ENCODE measurements at places on chromosomes 5 and 9.

GRCh38 chr5:115977988-115978387 is 15.7 kb downstream of the LVRN start:
- peak; percentile 90 for DNase-seq

- peak; percentile 56 for DNase-seq
These were observed 69.4 kb downstream of the KLHL3 start for GRCh38 chr5:137666461-137666850.

DNA sequence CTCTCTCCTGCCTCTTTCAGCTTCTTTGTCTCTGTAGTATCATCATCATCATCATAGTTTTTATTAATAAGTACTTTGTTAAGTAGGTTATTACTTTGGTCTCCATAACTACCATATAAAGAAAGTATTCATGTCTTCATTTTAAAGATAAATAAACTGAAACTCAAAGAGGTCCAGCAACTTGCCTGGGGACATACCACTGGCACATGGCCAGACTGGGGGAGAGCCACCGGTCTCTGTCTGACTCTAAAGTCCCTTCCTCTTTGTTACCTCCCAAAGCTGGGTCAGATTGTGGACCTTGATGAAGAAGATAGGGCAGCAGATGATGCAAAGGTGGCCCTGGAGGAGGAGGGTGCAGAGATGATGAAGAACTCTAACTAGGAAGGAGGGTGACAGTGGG is 8.5 kb downstream of the CDX1 start:
- DNase-seq, result no peak

- DNase-seq, result peak; percentile 80
These were observed 169.5 kb upstream of the IER5L start for GRCh38 chr9:129347316-129348120.

DNA sequence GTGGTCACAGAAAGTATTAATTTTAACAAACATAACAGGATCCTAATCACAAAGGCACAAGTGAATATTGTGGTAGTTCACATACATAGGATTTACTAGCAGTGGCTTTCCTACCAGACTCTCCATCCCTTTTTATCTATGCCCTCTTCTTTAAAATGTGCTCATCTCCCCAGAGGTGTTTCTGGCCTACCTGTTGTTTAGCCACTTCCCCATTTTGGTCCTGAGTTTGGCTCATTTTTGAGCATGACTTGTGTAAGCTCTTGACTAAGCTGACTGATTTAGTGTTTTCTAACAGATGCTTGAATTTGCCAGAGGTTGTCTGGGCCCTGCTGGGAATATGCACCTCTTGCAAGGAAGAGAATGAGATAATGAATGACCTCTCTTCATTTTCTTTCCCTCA is 517.7 kb upstream of the CLINT1 start:
- no peak for DNase-seq

- DNase-seq, result no peak
These were observed 285.2 kb downstream of the SMARCA2 start for GRCh38 chr9:2300325-2300724.

DNA sequence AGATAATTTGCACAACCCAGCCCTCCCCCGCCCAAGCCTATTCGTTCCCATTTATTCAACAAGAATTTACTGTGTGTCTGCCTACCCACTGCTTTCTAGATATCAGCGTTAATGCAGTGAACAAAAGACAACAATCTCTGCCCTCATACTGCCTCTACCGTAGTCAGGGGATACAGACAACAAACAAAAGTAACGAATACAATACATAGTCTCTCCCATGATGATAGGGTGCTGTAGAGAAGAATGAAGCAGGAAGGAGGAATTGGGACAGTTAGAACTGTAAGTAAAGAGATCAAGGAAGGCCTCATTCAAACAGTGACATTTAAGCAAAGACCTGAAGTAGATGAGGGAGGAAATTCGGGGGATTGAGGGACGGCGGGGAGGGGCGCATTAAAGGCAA is 1.7 kb downstream of the GFM2 start:
- DNase-seq, result peak; percentile 29

DNA sequence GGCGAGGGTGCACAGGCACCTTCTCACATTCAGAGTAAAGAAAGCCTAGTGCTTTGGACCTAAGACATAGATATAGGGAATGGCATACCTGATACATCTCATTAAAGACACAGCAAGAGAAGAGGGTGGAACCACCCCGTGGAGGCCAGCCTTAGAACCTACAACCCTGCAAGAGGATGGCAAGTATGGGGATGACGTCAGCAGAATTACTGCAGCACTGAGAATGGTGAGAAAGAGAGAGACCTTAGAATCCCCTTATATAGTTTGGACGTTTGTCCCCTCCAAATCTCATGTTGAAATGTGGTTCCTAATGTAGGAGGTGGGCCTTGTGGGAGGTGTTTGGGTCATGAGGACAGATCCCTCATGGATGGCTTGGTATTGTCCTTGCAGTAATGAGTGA is 28.2 kb upstream of the ADCY2 start:
- DNase-seq, result no peak

DNA sequence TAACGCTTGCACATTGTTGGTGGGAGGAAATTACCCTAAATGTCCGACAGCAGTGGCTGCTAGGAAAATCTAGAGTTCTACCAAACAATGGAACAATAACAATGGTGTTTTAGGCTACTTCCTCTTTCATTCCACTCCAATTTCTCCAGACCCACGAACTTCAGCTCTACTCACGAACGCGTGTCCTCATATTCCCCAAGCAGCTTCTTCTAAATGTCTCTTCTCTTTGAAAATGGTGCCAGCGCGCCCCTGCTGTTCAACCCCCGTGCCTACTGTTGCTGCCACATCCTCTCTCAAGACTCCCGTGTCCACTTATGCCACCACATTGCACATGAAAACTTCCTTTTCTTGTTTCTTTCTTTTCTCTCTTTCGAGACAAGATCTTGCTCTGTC is 25.6 kb downstream of the OR2V2 start:
- DNase-seq, result no peak

- peak; percentile 1 for DNase-seq
These were observed at the start of gene PCDHB12 for GRCh38 chr5:141208478-141208877. PCDHB12 (plus strand) TSS chr5:141208719; CDS start chr5:141208908, 189 bp downstream.

DNA sequence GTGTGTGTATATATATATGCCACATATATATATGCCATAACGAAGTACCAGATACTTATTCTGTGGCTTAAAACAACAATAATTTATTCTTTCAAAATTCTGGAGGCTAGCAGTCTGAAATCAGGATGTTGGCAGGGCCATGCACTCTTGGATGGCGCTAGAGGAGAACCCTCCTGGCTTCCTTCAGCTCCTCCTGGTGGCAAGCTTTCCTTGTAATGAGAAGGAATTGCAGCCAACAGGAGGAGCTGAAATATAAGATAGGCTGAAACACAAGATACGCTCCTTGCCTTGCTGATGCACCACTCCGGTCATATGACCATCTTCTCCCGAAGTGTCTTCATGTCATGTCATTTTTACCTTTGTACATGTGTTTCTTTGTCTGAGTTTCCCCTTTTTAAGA is 368.1 kb upstream of the CTNND2 start:
- no peak for DNase-seq

- DNase-seq, result no peak
These were observed 13.5 kb downstream of the NDFIP1 start for GRCh38 chr5:142122121-142122520.

DNA sequence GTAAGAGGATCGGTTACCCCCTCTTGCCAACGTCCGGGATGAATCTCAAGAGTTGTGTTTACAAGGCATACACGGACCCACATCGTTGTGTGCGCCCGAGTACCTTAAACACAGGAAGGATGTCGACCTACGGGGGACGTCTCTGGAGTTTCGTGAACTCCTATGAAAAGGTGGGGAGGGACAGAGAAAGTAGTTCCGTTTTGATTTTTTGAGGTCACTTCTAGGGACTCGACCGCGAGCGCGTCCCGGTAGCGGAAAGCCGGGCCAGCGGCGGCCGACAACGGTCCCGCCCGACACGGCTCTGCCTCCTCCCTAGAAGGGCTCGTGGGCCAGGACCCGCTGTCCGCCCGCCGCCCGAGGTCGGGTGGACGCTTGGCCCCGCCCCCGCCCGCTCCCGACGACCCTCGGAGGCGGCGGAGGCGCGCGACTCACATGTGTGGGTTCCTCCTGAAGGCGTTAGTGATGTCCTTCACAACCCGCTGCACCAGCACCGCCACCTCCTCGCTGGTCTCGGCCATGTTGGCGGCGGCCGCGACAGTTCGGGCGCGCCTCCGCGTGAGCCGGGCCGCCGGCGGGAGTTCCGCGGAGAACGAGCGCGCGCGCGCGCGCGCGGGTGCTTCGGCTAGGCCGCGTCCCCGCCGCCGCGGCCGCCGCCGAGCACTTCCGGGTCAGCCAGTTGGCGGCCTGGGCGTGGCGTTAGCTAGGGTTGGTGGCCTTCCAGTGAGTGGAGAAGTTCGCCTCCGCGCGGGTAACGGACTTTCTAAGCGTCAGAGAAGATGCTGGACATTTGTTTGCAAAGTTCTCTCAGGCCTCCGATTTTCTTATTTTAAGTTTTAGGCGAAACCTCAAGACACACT is at the start of gene PTAR1:
Gene PTAR1, minus strand, starts transcription at position 591 of the 857 bp plus-strand sequence. Its CDS starts 73 bp downstream, at position 518.
- peak; percentile 92 for DNase-seq

DNA sequence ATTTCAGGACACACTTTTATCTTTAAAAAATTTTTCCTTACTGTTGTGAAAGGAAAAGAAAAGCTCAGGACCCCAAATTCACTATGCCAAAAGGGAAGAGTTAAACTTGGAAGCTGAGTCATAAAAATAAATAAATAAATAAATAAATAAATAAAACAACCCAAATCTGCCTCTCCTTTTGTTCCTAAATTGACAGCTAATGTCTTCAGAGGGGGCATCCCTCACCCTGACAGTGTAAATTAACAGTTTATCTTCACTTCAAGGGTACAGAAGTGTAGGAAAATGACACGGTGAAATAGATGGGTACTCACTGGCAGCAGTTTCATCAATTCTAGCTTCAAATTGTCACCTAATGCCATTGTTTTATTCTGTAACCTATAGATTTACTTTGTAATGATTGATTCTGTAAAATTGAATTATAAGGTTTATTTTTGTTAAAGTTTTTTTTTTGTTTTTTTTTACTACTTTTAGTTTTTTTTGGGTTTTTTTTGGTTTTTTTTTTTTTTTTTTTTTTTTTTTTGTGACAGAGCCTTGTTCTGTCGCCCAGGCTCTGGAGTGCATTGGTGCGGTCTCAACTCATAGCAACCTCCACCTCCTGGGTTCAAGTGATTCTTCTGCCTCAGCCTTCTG is 18.5 kb upstream of the ANXA1 start:
- DNase-seq, result no peak

- no peak for DNase-seq
These were observed 11.9 kb downstream of the TRIO start for GRCh38 chr5:14155075-14155474.

DNA sequence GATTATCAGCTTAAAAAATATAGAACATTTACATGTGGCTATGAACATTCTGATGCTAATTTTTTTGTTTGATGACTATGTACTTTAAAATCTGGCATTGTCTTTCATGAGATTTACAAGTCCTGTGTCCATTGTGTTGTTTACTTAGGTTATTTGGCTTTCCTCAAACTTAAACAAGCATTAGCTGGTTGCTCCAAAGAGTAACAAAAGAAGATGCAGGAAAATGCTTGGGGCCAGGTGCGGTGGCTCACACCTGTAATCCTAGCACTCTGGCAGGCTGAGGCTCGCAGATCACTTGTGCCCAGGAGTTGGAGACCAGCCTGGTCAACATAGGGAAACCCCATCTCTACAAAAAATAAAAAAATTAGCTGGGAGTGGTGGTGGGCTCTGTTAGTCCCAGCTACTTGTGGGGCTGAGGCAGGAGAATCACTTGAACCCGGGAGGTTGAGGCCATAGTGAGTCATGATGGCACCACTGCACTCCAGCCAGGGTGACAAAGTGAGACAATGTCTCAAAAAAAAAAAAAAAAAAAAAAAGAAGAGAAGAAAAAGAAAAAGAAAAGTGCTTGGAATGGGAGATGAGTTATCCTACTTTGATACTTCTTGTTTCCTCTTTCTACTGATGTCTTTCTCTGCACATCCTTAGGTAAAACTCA is 39.7 kb downstream of the PAM start:
- DNase-seq, result no peak

GRCh38 chr9:114072184-114073140 is 5.6 kb downstream of the AMBP start:
- peak; percentile 26 for DNase-seq

GRCh38 chr9:129497005-129497812 is 123.7 kb downstream of the C9orf50 start:
- no peak for DNase-seq

GRCh38 chr5:126938466-126938865 is 91.9 kb downstream of the MARCHF3 start:
- DNase-seq, result peak; percentile 88

DNA sequence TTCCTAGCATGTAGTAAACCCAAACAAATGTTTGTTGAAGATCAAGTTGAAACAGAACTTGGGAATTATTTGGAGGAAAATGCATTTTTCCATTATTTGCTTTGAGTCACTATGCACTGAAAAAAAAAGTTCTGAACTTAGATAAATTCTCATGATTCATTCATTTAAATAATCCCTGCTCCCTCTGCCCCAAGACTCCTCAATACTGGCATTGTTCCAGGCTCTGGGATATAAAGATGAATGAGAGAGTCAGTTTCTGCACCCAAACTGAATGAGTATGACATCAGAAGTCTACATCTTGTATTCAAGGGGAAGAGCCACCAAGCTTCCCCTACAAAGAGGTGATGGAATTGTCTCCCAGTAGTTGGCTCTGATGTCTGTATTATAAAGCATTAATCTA is 123.9 kb downstream of the SEC61B start:
- peak; percentile 28 for DNase-seq

GRCh38 chr9:70411930-70412831 is 2.3 kb downstream of the KLF9 start:
- DNase-seq, result peak; percentile 95

GRCh38 chr5:40401284-40402006 is 278.3 kb upstream of the PTGER4 start:
- DNase-seq, result peak; percentile 75

GRCh38 chr9:78858266-78858665 is 561.3 kb downstream of the PSAT1 start:
- no peak for DNase-seq

DNA sequence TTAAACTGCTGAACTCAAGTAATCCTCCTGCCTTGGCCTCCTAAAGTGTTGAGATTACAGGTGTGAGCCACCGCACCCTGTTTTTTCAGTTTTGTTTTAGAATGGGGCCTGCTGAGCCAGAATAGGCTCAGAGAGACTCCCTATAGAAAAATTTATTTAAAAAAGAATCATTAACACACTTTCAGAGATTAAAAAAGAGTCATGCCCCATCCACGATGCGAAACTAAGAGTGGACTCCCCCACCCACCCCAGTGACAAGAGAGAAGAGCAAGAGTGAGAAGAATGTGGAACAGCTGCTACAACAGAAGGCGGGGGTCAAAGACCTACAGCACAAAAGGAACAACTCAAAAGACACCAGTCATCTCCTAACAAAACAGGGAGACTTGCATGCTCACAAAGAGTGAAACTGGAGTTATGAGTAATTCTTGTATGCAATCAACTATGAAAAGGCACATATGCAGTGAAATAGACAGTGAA is 47.2 kb downstream of the GLDC start:
- no peak for DNase-seq

Measured in choroid plexus epithelial cell (primary cell).